ELF-1 (cell line): ENCODE measurements at places on chromosomes 4 and X.

DNA sequence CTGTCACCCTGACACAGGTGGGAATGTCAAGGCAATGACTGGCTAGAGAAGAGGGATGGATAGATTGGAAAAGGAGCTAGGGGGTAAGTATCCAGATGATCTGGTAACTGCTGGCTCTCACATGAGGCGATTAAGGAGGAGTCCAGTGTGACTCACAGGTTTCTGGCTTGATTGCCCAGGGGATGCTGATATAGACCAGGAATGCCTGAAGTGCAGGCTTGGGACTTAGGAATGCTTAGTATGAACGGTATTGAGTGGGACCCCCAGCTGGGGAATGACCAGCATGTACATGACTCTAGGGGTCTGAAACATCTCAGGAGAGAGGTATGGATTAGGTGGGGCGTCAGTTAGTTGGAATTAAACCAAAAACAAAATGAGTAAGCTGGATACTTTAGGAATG lies 65.8 kb upstream of the PRPS1 start:
- DNase-seq, result peak; percentile 76

GRCh38 chrX:54695816-54696487 lies 102.1 kb downstream of the ITIH6 start:
- DNase-seq, result no peak

DNA sequence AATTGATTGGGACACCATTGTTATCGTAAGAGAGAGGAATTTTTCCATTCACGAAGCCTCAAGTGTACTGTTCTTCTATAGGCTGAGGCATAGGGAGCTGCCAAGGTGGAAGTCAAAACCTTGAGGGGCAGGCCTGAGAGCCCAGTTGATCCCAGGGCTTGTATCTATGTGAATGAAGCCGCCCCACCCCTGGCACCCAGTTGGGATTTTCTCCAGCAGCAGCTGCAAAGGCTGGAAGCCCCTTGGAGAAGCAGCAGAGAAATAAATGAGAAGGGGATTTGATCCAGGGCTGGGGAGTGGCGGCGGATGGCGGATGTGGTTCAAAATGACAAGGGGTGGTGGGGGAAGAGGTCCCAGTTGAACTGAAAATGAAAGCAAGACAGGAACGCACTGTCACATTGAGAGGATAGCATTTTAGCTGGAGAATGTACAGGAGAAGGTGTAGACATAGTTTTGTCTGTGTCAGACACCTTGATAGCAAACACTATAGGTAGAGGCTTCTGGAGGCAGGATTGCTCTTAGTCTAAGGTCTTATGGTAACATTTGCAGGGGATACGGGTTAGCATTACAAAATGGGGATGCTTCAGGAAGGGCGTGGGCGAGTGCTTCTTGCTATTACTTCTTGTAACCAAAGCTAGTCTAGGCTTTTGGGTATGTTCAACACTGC lies 32.6 kb downstream of the DOCK11 start:
- no peak for DNase-seq

DNA sequence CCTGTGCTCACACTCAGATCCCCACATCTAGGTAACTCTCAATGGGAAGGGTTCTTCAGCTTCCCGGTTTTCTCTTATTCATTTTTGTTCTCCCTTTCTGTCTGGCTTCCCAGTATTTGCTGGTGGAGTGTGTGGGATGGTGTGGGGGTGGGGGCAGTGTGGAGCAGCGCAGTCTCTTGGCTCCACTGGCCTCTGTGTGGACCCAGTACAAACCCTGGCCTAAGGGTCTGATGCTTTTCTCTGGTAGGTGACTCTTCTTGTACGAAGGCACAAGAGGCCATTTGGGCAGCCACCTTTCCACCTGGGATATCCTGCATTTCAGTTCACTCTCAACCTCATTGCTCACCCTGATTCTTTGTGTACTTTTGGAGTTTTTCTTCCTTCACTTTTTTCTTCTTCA lies 71.3 kb downstream of the NBDY start:
- DNase-seq, result no peak

- DNase-seq, result no peak
Observed at GRCh38 chr4:176207839-176208238, 12.5 kb upstream of the SPATA4 start.

GRCh38 chr4:188778905-188779304 lies 639.7 kb downstream of the TRIML1 start:
- DNase-seq, result no peak

DNA sequence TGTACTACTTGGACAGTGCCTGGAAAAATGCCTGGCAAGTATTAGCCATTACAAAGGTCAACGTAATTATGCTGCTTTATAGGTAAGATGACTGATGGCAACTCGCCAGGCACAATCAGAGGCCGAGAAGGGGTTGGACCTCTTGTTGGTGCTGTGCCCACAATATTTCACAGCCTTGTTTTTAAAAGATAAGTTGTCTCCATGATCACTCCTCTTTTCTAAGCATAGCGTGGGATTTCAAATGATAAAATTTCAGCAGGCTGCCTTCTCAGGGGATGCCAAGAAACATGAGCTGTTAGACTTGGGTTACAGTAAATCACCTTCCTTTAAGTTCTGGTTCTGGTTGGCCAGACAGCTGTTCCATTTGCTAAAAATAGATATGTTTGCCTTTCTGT lies 26.9 kb downstream of the HOPX start:
- DNase-seq, result no peak

DNA sequence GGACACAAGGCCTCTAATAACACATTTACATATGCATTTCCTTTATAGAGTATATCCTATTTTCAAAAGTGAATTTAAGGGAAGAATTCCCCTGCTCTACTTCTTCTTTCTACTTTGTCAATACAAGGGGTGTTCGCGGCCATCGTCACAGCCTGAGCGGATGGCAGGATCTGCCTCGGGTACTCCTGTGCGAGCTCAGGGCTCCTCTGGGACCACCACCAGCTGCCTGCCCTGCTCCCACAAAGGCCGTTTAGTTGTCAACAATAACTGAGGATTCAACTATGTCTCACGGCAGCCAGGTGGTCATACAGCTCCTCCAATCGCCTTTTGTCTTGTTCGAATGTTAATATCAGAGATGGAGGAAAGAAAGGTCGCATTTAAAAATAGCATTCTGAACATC lies 228.2 kb upstream of the TENM3 start:
- DNase-seq, result no peak

DNA sequence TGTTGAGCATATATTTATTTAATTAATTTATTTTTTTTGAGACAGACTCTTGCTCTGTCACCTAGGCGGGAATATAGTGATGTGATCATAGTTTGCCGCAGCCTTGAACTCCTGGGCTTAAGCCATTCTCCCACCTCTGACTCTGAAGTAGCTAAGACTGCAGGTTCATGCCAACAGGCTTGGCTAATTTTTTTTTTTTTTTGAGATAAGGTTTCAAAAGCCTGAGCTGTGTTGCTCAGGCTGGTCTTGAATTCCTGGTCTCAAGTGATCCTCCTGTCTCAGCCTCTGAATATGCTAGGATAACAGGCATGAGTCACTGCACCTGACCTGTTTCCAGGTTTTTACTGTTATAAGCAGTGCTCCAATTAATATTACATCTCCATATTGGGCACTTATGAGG lies 4.8 kb downstream of the ADD1 start:
- DNase-seq, result no peak

DNA sequence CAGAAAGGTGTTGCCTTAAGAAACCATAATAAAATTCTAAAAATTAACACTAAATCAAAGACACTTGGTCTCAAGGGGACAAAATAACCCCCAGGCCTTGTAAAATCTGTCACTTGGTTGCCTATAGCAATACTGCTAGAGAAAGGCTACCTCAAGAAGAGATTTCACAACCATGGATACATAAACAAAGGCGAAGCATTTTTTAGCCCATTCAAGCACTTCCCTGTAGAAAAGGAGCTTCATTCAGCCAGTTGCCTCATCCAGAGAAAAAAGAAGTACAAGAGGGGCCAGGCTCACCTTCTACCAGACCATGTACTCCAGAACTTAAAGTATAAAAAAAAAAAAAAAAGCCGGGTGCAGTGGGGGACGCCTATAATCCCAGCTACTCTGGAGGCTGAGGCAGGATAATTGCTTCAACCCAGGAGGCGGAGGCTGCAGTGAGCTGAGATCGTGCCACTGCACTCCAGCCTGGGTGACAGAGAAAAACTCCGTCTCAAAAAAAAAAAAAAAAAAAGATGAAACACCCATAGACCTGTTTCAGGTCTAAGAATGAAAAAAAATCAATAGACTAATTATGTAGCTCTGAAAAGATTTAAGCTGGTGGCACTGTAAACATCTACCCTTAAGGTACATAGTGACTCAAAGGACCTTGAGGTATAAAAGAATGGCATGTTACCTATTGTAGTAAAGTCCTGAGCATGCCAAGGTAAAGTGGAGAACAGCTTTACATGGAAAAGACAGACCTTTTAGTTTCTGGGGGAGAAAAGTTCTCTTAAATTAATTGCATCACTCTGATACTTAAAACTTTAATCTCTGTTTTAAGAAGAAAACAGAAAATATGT lies 18.0 kb downstream of the RUFY3 start:
- DNase-seq, result no peak

DNA sequence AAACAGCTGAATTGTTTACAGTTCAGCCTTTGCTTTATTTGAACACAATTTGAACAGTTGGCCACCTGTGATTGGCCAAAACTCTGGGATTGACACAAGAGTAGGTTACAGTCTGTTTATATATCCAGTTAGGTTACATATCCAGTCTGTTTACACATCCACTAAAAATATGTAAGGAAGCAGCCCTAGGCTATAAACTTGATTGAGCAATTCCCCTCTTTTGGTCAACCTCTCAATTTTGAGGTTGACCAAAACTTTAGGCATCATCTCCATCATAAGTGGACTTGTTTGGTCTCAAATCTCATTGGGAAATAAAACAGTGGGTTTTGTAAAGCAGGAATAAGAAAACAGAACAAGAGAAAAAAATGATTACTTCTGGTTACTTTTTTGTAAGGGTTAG lies 190.8 kb downstream of the SPATA18 start:
- DNase-seq, result no peak

- DNase-seq, result no peak
Observed at GRCh38 chrX:130654409-130654950, 248.5 kb downstream of the ENOX2 start.

- no peak for DNase-seq
Observed at GRCh38 chr4:165994701-165995100, 121.7 kb downstream of the TLL1 start.

DNA sequence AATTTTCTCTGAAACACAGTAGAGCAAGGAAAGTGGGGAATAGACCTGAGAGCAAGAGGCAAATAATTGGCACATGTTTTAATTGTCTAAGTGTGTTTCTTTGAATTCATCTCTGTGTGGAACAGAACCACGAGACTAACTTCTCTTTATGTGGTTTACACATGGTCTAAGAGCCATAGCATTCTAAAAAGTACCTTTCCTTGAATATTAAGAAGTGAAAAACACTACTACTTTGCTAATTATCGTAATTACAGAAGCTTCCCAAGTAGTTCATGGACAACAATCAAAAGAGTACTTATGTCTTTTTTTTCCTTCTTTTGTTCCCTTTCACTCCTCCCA lies 2.9 kb upstream of the CYBB start:
- no peak for DNase-seq

GRCh38 chr4:45795135-45795534 lies 328.7 kb downstream of the GABRG1 start:
- no peak for DNase-seq

- no peak for DNase-seq
Observed at GRCh38 chr4:129748991-129749390, 653.0 kb downstream of the C4orf33 start.

DNA sequence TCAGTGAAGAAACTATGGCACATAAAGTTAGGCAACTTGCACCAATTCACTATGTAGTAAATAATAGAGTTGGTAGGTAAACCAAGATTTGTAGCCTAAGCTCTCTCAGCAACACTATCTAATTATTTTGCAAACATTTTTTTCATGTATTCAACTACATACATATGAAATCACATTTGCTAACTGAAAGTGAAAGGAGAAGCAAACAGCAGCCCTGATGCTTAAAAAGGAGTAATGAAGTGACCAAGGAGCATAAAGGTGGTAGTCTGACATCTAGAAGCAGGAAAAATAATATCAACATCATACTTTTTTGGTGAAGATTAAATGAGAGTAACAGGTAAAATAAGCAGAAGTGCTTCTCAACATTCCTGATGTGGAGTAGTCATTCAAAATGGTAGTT lies 603.7 kb downstream of the GRXCR1 start:
- no peak for DNase-seq

DNA sequence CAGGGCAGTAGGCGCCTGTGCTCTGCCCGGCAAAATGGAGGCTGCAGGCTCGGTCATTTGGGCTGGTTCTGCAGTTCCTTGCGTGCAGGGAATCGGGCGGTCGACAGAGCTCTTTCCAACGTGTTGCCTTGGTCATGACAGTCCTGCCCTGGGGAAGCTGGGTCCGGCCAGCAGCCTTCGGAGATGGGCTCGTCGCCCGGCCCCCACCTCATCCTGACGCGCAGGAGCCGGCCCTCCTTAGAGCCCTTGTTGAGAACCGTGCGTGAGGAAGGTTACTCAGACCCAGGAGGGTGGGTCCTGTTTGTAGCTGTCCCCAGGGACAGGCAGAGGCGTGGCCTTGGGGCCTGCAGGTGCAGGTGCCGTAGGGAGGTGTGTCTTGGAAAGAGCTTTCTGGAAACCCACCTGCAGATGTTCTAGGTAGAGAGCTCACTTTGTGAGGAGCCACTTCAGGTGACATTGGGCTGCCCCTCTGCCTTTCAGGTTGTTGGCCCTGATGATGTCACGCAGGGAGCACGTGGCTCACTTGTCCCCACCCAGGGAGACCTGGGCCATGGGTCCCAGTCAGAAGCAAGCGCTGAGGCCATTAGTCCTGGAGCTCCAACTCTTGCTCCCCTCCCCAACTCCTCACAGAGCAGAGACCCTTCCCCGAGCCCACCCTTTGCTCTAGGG lies 15.2 kb upstream of the HGFAC start:
- no peak for DNase-seq

- no peak for DNase-seq
Observed at GRCh38 chrX:75546724-75547511, 24.1 kb upstream of the ZDHHC15 start.

GRCh38 chrX:100652266-100652665 lies 8.3 kb downstream of the SRPX2 start:
- DNase-seq, result no peak

DNA sequence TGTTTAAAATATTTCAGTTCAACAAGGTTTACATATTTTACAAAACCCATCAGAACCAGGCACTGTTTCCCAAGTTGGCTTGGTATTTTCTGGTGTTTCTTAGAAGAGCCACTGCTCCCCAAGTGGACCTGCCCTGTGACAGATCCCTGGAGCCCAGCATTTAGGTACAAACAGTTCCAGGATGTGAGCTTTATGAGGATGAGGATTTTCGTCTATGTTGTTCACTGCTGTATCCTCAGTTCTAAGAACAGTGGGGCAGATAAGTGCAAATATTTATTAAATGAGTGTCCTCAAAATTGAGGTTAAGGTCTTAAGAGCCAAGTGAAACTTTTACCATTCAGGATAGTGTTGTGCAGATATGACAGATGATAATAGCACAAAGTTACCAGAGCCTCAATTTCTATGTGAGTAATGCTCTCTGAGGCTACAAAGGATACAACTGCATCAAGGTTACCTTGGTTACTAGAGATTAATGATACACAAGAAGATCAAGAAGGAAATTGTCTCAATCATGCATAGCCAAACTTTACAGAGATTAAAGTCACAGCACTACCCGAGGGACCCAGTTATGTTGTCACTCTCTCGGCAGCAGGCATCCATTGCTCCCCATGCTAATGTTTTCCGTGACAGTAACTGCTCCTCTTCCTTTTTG lies 37.5 kb downstream of the ANXA3 start:
- DNase-seq, result no peak
